ENCODE measurements at places on chromosomes 11 and 22.

- no peak for DNase-seq
These were observed 27.4 kb downstream of the RRAS2 start for GRCh38 chr11:14331476-14332136.

DNA sequence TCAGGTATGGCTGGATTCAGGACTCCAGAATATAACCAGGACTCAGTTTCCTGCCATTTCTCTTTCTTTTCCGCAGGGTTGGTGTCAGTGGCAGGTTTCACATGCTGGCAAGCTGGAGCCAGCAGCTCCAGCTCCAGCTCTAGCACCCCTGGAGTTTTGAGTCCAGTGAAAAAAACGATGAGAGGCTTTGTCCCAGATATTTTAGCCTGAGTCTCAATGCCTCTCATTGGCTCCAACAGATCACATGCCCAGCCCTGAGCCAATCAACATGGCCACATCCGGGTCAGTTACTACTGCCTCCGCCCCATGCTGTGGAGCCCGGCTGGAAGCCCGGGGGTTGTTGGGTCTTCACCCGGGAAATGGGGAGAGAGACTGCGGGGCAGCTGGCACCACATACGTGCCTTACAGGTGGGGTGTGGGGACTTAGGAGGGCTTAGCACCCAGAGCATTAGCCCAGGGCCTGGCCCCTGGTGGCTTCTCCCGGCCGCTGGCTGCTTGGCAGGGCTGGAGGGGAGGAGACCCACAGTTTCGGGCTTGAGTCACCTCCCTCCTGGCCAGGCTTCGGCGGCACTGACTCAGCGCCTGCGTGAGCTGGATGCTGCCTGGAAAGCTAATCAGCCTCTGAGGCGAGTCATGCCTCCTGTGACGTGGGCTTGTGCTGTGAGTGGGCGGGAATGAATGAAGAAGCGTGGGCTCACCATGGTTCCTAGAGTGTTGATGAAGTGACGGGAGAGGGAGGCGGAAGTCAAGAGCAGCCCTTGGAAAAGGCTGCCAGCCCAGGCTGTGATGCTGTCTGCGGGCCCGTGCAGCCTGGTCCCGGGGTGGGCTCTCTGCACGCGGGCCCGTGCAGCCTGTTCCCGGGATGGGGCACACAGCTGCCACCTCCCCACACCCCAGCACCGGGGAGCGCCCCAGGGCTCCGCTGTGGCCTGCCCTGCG is 15.3 kb upstream of the MRTFA start:
- peak; percentile 98 for DNase-seq

- DNase-seq, result peak; percentile 32
These were observed at the start of gene SWAP70 for GRCh38 chr11:9663699-9664275. Gene SWAP70 (plus strand): TSS chr11:9664077. CDS start chr11:9664180, 103 bp downstream.

- DNase-seq, result no peak
These were observed 48.5 kb upstream of the VPREB1 start for GRCh38 chr22:22196018-22196533.

- DNase-seq, result no peak
These were observed 9.0 kb downstream of the SYT12 start for GRCh38 chr11:67031791-67032561.

DNA sequence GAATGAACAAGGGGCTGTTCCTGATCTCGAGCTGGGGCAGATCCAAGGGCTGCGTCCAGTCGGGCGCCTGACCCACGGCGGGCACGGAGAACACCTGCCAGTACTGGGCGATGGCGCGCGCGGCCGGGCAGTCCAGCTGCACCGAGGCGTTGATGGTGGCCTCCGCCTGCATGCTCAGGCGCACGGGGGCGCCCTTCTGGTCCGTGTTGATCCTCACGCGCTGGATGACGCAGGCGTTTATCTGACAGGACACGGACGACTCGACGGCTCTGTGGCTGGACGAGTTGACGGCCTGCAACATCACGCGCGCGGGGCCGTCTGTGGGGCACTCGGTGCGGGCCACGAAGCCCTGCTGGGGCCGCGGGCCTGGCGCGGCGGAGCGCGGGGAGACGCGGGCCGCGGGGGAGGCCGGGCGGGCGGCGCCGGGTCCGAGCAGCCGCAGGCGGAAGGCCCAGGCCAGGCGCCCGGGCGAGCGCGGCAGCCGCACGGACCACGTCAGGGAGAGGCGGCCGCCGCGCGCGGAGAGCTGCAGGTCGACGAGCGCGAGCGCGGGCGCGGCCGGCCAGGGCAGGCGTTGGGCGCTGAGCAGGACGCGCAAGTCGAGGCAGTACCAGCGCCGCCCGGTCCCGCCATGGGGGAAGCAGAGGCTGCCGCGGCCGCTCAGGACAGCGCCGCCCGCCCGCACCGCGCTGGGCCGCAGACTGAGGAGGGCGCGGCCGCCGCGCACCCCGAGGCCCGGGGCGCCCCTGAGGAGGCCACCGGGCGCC is 511 bp downstream of the PKDREJ start:
- no peak for DNase-seq

- peak; percentile 90 for DNase-seq
These were observed 368.9 kb downstream of the DDX10 start for GRCh38 chr11:109033627-109034338.

- DNase-seq, result no peak
These were observed 3.3 kb downstream of the NADSYN1 start for GRCh38 chr11:71456294-71456693.

DNA sequence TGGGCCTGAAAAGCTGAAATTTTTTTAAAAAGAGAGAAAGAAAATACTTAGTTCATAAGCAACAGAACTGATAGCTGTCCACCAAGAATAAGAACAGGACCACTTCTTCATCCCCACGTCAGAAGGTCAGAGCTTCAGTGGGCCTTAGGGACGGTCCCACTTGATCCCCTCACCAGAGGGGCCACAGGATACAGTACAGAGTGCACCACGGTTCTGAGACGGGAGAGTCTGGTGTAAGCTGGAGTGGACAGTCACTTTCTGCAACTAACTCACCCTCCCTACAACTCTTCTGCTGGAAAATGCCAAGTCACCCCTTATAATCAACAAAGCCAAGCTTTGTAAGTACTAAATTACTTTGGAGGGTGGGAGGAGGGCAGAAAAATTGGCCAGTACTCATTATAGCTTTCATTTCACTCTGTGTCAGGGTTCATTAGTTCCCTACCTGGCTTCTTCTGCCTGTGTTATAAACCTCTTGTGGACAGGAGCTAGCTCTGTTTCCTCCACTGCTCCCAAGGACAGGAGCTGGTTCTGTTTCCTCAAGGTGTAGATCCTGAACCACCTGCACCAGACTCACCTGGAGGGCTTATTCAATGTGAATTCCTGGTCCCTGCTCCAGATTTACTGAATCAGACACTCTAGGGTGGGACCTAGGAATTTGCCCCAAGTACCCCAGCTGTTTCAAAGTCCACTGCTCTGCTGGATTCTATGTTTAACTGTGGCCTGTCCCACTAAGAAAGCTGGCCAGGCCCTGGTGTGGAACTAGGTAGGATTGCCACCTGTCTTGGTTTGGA is 39.6 kb downstream of the SCGB1A1 start:
- no peak for DNase-seq

- peak; percentile 70 for DNase-seq
These were observed 144.6 kb upstream of the RASSF10 start for GRCh38 chr11:12864316-12865156.

DNA sequence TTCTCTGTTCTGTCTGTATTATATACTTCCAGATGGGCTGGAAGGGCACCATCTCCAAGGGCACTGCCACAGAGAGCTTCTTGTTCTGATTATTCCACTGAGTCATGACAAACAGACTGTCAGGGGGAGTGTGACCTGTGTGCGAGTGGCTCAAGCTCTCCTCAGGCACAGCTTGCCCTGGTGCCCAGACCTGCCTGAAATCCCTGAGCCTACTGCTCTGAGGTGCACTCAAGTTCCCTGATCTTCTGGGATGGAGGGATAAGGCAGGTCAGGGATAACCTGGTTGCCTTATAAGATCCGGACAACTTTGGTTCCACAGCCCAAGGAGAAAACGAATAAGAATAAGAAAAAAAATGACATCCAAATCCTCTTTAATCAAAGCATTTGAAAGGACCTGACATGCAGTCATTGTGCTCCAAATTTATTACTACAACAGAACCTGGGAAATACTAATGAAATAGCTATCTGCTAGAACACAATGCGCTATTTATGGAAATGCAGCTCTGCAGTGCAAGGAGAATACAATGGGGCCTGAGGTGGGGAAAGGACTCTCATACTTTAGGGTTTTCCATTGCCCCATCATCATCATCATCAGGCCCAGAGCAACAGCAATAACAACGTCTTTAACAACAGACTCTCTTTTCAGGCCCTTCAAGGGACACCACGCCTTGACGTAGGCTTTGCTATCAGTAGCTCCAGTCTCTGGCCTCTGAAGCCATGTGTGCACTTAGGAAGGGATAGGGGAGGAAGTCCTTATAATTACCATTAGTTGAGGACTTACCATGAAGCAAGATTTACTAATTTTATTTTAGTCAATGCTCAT is 217.1 kb upstream of the KIRREL3 start:
- DNase-seq, result no peak

Measured in non-pigmented ciliary epithelial cell (primary cell).